ENCODE measurements at places on chromosomes 13 and 19. TPM values are rescaled to one million over a fixed set of nuclear protein-coding genes. Genes with fewer than 3 reads are reported as not detected.

ZNF573 gene
- 6.0 TPM for total RNA-seq

RDH8 gene
- not detected for total RNA-seq

GRCh38 chr13:34020388-34020787, 202.4 kb downstream of the RFC3 start:
- no peak for DNase-seq

- no peak for DNase-seq
Observed at GRCh38 chr19:15776991-15777970, 10.2 kb upstream of the OR10H5 start.

LRG1 gene
- 31.8 TPM for total RNA-seq

CALR3 gene
- not detected for total RNA-seq

LAIR2 gene
- total RNA-seq: not detected

CNFN gene
- total RNA-seq: 5.4 TPM

APOC4 gene
- not detected for total RNA-seq

- DNase-seq: no peak
Observed at GRCh38 chr19:34960940-34961679, 2.9 kb downstream of the ZNF792 start.

DNA sequence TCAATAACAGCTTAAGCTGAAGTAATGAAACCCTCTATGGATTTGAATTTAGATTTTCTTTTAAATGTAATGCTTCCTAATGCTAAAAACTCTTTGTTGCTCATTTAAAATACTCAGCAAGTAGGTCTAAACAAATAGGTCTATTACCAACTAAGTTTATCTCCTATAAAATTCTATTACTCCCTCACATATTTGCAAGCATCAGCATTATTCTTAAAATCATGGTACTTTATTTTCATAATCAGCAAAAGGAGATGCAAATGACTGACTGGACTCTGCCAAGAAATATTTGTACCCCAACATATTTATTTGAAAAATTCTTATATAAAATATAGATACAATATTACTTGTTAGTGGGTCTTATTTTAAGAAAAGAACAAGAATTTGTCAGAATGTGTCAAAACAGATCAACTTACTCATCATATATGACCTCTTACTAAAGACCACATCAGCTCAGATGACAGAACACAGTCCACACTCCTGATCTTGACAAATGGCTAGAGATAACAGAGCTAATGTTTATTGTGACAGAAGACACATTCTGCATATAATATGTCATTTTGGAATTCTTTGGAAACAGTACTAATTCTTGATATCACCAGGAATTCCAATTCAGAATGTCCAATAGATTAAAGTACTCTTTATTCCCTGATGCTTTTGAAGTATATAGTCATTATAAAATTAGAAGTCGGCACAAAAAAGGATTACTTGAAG, 704.6 kb upstream of the PCDH9 start:
- no peak for DNase-seq

GRCh38 chr13:30835442-30835841, 70.6 kb upstream of the MEDAG start:
- DNase-seq: peak; percentile 79

DNA sequence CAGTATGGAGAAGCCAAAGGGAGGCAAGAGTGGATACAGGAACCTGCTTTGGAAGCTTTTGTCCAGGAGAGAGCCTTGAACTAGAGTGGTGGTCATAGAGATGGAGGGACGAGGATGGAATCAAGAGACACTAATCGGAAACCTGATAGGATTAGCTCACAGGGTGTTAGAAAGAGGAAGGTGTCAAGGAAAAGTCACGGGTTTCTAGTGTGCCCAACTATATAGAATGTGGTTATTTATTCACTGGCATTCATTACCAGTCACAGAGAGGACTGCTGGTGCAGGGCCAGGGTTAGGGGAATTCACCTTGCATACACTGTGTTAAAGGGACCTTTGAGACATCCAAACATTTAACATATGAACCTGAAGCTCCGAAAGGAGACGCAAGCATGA, 43.4 kb upstream of the URAD start:
- no peak for DNase-seq

GRCh38 chr19:42657556-42657955, 62.8 kb upstream of the CEACAM8 start:
- no peak for DNase-seq
